Brain pericyte (primary cell): ENCODE measurements at places on chromosomes 2 and 18.

DNA sequence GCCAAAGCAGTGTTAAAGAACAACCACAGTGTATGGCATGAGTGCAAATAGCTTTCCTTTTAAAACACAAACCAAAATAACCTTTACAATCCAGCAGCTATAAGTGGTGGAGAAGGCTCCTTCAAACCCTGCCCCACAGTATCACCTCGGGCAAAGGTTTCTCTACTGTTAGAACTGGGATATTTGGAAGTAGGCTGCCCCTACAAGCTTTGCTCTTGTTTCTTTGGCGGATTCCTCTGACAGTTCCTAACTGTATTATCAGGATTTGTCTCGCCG is 214.8 kb downstream of the ZNF521 start:
- DNase-seq = no peak

- no peak for DNase-seq
These were observed 94.6 kb upstream of the PPP1CB start for GRCh38 chr2:28656937-28657615.

GRCh38 chr2:116319001-116319400 is 1495.5 kb upstream of the DDX18 start:
- no peak for DNase-seq

- DNase-seq = no peak
These were observed 22.5 kb downstream of the CASP10 start for GRCh38 chr2:201205515-201205849.

- no peak for DNase-seq
These were observed 95.6 kb downstream of the LAMA3 start for GRCh38 chr18:23784832-23785245.

- no peak for DNase-seq
These were observed 119.0 kb downstream of the SMAD7 start for GRCh38 chr18:48831802-48832201.

DNA sequence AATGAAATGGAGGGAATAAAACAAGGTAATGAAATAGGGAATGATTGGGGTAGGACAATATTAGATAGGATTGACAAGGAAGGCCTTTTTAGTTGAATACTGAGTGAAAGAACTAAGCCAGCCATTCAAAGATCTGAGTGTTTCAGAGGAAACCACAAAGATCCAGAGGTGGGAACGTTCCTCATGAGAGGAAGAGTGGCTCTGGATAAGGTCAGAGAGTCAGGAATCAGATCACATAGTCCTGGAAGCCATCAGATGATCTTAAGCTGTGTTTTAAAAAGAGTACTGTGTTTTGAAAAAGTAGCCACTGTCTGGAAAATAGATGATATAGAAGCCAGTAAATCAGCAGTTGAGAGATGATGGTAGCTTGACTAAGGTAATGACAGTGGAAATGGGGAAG is 11.8 kb downstream of the TTLL4 start:
- no peak for DNase-seq

GRCh38 chr2:118227698-118228508 is 139.6 kb downstream of the INSIG2 start:
- DNase-seq = no peak

DNA sequence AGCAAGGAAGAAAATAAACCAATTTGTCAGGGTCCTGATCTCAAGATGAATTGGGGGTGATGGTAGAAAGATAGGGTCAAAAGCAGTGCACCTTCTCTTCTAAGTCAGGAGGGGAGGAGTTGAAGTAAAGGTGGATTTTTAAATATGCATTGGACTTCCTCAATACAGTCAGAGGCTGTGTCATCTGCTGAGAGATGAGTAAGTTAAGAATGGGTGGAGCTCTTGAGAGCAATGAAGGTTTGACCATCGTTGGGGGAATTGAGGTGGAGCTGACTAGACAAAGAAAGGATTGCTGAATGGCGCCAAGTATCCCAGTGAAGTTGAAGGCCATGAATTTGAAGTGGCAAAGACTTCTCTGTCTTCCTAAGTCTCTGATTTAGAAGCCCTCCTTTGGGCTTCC is 18.4 kb upstream of the CPO start:
- no peak for DNase-seq

DNA sequence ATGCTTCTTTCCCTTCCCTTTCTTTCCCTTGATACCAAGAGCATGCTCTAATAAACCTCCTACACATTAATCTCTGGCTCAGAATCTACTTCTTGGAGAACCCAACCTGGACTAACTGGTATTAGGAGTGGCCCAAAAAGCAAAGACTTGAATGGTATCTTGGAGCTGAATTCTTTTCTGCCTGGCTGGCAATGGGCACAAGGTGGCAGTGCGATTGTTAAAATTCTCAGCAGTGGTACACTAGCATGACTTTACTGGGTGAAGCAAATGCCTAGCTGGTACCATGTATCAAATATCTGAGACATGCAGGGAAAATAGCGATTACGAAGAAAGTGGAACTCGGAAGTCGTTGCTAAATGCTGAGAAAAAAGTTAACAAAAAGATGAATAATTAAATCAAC is 376.1 kb downstream of the XIRP2 start:
- no peak for DNase-seq

DNA sequence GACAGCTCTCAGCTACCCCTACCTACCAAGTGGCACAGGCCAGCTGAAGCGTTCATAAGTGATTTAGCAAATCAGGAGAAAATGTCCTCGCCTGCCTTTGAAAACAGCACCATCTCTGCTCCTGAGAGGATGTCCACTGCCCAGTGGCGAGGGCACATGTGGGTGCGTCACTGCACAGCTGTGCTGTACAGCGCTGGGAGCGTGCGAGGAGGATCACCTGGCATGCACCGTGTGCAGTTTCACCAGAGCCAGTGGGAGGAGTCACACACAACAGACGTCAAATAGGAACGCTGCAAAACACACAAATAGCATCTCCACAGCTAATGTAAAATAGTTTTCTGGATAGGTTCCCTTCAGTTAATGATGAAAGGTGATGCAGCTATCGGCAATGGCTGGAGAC is 154.1 kb downstream of the HDAC4 start:
- DNase-seq = no peak

DNA sequence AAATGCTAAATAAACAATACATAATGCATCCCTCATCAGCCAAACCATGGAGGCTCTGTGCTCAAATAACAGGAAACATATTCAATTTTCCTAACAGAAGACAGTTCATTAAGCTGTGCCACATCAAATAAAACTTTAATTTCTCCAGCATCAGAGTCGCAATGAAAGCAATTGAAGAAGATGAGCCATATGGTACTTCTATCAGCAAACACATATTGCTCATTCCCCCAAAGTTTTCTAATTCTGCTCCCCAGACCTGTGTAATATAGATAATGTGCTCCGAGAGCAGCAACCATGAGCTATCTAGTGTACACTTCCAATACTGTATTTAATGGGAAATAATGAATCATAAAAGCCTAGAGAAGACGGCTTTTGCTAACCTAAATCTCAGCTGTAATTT is 263.2 kb downstream of the MEIS1 start:
- DNase-seq = no peak

DNA sequence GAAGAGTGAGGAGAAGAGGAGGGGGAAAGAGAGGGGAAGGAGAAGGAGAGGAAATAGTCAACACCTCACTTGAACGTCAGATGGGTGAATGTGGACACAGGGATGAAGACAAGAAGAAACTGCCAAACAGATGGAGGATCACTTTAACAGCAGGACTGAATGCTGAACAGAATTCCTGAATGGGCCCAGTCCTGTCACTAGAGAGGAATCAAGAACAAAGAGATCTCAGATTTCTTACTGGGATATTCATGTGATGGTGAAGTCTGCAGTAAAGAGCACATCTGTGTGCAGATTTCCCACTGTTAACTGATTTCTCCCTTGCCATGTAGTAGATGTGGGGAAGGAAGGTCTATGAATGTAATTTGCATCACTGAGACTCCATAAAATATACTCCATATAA is 135.4 kb downstream of the L3MBTL4 start:
- no peak for DNase-seq

DNA sequence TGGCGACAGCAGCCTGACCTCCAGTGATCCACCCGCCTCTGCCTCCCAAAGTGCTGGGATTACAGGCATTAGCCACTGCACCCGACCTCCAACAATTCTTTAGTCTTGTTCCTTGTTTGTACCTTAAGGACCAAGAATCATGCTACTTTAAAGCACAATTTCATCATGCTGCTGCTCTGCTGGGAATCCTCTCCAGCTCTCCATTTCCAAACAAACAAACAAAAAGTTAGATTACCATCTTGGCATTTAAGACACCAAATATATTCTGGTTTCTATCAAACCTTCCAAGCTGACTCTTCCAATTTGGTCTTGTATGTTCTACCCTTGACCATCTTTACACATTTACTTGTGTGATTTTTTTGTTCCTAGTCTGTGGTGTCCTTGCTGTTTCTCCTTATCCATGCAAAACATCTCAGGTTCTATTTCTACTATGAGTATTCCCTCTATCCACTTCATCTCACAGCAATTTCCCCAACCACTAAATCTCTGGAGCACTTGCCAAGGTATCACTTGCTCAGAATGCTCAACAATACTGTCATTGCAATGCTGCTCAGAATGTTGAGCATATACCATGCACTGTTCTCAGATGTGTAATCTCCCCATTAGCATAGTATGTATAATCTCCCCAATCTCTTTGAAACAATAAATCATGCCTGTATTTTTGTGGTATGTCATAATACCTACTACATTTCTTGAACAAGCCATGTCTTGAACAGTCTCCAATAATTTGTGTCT is 73.2 kb upstream of the GALNT5 start:
- no peak for DNase-seq

- DNase-seq = peak; percentile 83
These were observed 416 bp downstream of the SEH1L start for GRCh38 chr18:12948050-12948804.

- no peak for DNase-seq
These were observed 25.8 kb upstream of the CABYR start for GRCh38 chr18:24112874-24113615.

DNA sequence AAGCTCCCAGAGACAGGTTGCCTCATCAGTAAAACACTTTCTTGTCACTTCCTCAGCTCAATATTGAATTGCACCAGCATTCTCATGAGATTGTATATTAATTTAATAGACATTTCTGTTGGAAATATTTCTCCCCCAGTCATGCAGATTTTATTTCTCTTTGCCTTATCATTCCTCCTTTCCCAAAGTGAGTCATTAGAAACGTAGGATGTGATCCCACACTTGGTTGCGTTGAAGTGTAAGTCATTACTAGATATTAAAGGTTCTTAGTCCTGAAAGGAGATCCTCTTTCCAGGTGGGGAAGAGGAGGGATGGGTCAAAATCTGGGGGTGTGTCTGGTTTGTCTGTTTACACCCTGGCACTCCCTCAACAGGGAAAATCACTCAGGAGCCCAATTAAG is 438.2 kb downstream of the SLC4A3 start:
- DNase-seq = no peak

DNA sequence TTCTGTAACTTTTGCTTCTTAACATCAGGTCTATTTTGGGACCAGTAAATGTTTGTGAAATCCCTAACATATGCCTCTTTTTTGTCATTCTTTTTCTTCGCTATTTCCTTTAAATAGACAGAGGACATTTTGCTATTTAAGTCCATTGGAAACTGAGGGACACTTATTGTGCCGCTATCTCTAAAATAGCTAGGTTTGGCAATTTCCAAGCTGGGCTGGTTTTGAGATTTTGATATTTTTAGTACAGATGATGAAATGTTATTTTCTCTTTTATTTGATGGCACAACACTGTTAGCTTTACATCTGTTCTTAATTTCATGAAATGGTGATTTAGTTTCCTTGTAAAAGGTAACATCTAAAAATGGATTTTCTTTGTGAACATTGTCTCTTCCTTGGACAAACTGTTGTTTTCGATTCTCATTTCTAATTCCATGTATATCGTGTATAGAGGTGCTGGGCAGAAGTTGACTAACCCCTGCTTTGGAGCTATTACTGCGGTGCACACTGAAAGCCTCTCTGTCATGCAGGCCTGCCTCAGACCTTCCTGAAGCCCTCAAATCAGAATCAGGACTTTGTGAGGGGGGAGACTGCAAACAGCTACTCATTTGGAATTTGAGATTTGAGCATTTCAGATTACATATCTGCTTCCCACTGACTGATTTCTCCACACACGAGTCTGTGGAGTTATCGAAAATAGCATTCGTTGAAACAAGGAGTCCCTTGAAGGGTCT is 594 bp downstream of the RAD51AP2 start:
- DNase-seq = no peak

DNA sequence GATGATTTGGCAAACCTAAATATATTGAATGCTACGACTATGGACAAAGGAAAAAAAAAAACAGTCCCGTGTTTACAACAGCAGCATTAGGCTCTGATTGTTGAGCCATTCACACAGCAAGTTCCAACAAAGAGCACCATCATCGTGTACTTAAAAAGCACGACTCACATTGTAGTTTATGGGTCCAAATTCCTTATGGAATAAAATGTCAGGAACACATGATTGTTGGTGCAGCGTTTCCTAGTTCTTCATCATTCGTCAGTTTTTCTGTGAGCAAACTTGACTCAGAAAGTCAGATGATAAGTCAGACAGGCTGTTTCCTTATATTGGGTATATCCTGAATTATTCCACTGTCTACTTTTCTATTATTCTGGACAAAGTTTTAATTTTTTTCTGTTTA is 10.0 kb upstream of the KIDINS220 start:
- no peak for DNase-seq

DNA sequence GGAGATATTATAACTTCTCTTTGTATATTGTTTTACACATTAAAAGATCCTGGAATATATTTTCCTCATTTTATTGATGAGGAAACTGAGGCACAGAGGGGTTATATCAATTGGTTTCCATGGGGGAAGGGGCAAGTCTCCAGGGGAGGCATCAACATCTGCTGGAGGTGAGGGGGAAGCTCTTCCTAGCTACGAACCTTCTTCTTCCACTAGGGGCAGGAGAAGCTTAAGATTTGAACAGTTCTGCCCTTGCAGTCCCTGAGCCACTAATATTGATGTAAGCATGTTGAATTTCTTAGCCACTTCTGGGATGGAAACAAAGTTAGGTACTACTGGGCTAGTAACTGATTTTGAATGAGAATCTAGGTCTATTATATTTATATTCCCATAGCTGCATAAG is 140.1 kb upstream of the AQP4 start:
- DNase-seq = no peak

GRCh38 chr2:69132960-69133590 is 120.1 kb downstream of the ANTXR1 start:
- DNase-seq = no peak

GRCh38 chr2:208594642-208595385 is 188.2 kb downstream of the PTH2R start:
- DNase-seq = no peak

- DNase-seq = no peak
These were observed 91.5 kb downstream of the GULP1 start for GRCh38 chr2:188383158-188383557.

GRCh38 chr2:32835148-32835547 is 111.6 kb upstream of the LTBP1 start:
- no peak for DNase-seq

- no peak for DNase-seq
These were observed 174.6 kb downstream of the ZNF385B start for GRCh38 chr2:179686718-179687342.

- no peak for DNase-seq
These were observed 21.6 kb upstream of the TEX51 start for GRCh38 chr2:126877041-126877440.

- no peak for DNase-seq
These were observed 232.9 kb downstream of the GULP1 start for GRCh38 chr2:188524519-188525113.

GRCh38 chr2:29606104-29607037 is 315.0 kb downstream of the ALK start:
- no peak for DNase-seq

GRCh38 chr18:47749600-47749973 is 180.9 kb downstream of the SMAD2 start:
- no peak for DNase-seq
